Renal cortical epithelial cell (primary cell): ENCODE measurements at places on chromosomes 12 and 14. TPM values are rescaled to one million over a fixed set of nuclear protein-coding genes. Genes with fewer than 3 reads are reported as not detected.
A peak's percentile ranks its signal among the peaks of the same experiment; 100 is the strongest.

GRCh38 chr12:48001505-48002413 is 2.5 kb downstream of the COL2A1 start:
- no peak for DNase-seq

GRCh38 chr12:47868041-47868440 is 36.8 kb downstream of the VDR start:
- no peak for DNase-seq

DNA sequence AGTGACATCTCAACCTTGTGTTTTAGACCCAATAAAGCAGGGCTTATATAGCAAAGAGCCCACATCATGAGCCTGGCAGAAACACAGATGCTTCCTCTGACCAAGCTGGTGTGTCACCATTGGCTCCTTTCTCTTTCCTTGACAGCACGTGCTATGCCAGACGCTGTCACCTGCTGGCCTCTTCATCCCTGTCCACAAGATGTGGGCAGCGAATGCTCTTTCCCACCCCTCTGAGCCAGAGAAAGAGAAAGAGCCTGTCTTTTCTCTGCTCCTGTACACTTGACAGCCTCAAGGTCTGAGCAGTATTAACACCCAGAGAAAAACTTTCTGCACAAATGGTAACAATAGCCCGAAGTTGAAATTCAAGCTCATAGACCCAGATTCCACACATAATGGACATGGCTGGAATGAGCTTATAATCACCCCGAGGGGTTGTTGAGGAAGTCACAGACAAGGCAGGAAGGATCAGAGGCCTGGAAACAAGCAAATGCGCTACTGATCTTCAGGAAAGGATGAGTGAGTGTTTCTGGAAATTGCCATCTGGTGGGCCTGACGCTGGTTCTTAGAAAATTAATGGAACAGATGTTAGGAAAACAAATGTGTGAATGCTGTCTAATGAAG is 8.9 kb downstream of the TGFB3 start:
- peak; percentile 24 for DNase-seq

DNA sequence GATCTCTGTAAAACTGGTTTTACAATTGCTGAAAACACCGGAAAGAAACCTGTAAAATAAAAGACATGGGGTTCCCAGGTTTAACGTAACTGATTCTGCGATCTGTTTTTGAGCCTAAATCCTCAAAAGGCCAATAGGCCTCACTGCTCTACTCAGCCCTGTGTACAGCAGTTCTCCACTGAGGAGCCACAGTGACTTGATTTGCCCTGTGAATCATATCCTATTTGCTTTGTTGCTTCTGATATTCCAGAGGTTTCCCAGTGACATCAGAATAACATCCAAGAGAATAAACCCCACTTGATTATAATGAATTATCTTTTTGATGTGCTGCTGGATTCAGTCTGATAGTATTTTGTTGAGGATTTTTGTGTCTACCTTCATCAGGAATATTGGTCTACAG is 27.5 kb downstream of the MDM1 start:
- DNase-seq, result peak; percentile 11

DNA sequence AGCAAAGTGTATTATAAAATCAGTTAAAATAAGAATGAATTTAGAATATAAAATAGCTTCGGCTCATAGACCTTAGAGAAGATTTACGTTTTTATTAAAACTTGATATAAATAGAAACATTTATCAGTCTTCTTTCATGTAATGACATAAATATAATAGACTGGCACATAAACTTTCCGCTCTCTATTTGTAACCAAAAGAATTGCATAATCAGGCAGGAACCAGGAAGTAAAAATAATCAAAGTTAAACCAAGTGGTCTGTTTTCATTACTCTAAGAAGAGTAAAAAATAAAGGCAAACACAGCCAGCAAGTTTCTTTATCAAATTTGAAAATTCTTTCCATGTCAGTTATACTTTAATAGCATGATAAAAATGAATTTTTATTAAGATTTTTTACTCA is 46.3 kb upstream of the ATP2A2 start:
- DNase-seq, result peak; percentile 53

Gene WNT1
- total RNA-seq, result not detected in 2 replicates

DNA sequence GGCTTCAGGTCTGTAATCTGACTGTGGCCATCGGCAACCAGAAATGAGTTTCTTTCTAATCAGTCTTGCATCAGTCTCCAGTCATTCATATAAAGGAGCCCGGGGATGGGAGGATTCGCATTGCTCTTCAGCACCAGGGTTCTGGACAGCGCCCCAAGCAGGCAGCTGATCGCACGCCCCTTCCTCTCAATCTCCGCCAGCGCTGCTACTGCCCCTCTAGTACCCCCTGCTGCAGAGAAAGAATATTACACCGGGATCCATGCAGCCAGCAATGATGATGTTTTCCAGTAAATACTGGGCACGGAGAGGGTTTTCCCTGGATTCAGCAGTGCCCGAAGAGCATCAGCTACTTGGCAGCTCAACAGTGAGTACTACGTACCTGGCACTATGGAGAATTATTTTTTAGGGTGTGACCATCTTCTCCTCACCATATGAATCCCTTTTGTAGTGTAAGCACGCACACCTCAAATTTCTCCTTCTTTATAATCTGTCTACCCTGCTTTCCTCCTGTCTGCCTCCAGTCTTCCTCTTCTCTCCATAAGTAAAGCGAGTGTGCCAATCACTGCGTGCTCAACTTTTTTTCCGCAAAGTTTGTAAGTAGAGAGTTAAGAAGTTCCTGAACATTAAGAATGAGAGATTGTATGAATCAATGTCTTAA is at the start of gene TPH2:
TSS of gene TPH2 (plus strand) at position 118 of the 658 bp plus-strand sequence. CDS start at position 260, 142 bp downstream.
- DNase-seq, result peak; percentile 49

DNA sequence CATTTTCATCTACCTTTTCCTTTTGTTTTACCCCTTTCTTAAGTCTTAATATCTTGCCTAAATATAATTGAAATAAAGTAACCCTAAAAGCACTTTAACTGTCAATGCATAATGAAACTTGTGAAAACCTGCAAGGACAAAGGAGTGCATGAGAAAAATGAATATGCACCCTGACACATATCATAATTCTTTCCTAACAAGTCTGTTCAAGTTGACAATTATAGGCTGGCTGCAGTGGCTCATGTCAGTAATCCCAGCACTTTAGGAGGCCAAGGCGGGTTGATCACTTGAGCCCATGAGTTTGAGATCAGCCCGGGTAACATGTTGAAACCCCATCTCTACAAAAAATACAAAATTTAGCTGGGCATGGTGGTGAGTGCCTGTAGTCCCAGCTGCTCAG is 65.4 kb downstream of the FGD6 start:
- no peak for DNase-seq

Gene LRP6
- total RNA-seq, result 25.9 and 79.1 TPM in 2 replicates

GRCh38 chr12:104738776-104739642 is 219.1 kb downstream of the SLC41A2 start:
- peak; percentile 29 for DNase-seq

GRCh38 chr12:14431975-14432374 is 66.5 kb downstream of the ATF7IP start:
- DNase-seq, result no peak

DNA sequence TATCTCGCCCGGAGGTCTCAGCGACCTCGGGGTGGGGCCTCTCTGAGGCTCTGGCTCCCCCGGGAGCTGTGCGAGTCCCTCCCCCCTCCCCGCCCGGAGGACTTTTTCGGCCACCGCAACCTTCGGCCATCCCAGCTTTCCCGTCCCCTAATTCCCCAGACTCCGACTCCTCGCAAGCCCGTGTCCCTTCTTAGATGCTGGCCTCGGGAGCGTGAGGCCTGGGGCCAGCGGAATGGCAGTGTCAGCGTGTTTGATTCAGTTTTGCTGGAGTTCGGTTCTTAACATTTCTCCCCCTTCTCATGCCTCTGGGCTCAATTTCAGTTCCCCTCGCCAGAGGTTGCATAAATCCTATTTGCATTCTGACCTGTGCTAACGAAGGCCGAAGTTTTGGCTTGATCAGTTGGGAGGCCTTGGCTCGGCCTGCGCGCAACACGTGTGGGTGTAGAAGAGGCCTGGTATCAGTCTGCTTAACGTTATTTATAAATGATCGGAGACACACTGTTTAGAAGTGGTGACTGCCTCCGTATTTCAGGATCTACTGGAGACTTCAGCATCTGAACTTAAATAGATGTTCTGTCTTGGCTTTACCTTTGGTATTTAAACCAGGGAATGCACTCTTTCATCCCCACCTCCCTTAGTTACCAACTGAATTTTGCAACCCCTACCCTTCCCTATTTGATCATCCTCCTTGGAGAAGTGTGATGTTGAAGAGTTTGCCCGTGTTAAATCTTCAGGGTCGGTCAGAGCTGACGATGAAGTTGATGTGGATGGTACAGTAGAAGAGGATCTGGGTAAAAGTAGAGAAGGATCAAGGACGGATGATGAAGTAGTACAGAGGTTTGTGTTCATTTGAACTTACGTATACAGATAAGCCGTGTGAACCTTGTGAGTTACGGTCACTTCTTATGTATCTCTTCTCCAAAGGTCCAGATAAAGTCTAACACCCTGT is 851 bp downstream of the HSP90B1 start:
- DNase-seq, result peak; percentile 33

- DNase-seq, result peak; percentile 53
These were observed 2.4 kb upstream of the NUMB start for GRCh38 chr14:73460691-73461127.

Gene FAIM2
- total RNA-seq, result not detected in 2 replicates

GRCh38 chr12:47107446-47107845 is 27.7 kb upstream of the AMIGO2 start:
- no peak for DNase-seq

GRCh38 chr12:110889361-110889760 is 31.0 kb downstream of the MYL2 start:
- DNase-seq, result no peak

Gene CLEC2D
- 1.2 and 2.2 TPM in 2 replicates for total RNA-seq

Gene C1QL4
- total RNA-seq, result 0.52 and 0.99 TPM in 2 replicates

Gene PRICKLE1
- 11.6 and 130 TPM in 2 replicates for total RNA-seq

GRCh38 chr12:133235401-133236112 is at the start of gene ANHX:
ANHX (minus strand) TSS chr12:133235877; CDS start chr12:133234356, 1,521 bp downstream.
- no peak for DNase-seq

GRCh38 chr12:130142736-130143135 is 19.5 kb upstream of the FZD10 start:
- peak; percentile 62 for DNase-seq

- no peak for DNase-seq
These were observed 4.0 kb downstream of the STON2 start for GRCh38 chr14:81396113-81396512.

Gene KRT71
- total RNA-seq, result not detected in 2 replicates

DNA sequence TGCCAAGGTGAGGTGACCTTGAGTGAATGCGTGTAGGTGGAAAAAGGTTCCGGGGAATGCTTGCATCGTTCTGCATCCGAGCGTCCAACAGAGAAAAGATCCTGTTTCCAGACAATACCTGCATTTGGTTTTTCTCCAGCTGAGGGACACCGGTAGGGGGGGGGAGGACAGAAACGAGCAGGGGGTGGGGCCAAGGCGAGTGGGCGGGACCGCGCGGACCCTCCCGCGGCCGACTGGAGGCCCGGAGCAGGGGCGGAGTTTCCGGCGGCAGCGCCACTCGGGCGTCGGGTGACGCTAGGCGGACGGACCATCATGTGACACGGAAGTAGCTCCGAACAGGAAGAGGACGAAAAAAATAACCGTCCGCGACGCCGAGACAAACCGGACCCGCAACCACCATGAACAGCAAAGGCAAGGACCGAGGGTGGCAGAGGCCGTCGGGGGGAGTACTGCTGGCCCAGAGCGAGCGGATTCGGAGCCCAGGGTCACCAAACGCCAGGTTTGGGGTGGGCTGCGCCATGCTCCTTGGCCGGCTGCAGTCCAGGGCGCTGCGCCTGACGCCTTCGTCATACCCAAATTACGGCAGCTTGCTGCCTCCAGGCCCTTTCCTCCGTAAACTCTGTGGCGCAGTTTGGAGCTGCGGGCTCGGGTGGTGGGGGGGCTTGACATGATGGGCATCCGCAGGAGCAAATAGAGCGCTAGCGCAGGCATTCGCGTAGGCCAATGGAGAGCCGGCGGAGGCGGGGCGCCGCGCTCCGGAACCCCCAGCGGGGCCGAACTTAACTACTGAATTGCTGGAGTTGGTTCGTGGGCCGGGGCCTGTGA is at the start of gene DAZAP2:
TSS of gene DAZAP2 (plus strand) at position 317 of the 825 bp plus-strand sequence. CDS start at position 399, 82 bp downstream.
- DNase-seq, result peak; percentile 88

Gene ARHGEF25
- total RNA-seq, result 1.7 and 7.0 TPM in 2 replicates

DNA sequence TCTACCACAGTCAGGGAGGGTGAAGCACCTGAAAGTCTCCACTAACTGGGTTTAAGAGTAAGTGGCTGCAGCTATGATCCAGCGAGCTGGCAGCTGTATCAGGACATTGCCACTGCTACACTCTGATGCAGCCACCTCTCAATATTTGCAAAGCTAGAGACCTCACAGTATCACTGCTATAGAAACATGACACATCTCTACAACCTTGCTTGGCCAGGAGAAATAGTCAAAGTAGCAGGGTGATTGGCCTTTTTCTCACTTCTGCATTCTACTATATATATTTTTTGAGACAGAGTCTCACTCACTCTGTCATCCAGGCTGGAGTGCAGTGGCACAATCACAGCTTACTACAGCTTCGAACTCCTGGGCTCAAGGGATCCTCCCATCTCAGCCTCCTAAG is 9.3 kb upstream of the FMNL3 start:
- DNase-seq, result no peak

Gene KRT83
- total RNA-seq, result not detected in 2 replicates

GRCh38 chr14:89140326-89140725 is 276.7 kb downstream of the FOXN3 start:
- no peak for DNase-seq

DNA sequence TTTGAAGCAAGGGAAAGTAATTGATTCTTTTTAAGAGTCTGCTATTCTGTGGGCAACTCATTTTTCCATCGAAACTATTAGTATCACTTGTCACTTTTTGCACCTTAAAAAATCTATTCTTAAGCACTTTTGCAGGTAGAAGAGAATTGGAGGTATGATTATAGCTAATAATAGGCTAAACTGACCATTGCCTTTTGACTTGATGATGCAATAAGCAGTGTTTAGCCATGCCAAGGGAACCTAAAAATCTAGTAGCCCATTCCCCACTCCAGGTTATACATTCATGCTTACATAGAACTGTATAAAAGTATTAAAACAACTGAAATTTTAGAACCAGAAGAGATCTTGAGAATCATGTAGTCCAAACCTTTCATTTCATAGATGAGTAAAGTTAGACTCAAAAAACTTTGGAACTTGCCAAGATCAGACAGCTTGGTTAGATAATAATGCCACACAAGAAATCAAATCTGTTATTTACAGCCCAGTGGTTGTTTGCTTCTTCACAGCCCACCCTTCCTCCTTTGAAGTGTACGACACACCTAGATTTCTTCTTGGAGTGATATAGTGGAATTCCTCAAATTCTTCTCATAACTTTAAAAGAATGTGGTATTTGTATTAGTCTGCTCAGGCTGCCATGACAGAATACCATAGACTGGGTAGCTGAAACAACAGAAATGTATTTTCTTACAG is 21.7 kb upstream of the GARIN2 start:
- DNase-seq, result peak; percentile 82

- DNase-seq, result no peak
These were observed 13.6 kb downstream of the EP400 start for GRCh38 chr12:131963381-131963780.

Gene KSR2
- under 0.01 and 0.65 TPM in 2 replicates for total RNA-seq

Gene BHLHE41
- total RNA-seq, result 6.1 and 16.0 TPM in 2 replicates

GRCh38 chr14:93686268-93686667 is 102.0 kb downstream of the PRIMA1 start:
- DNase-seq, result no peak

Gene ASB2
- 0.05 and 0.35 TPM in 2 replicates for total RNA-seq

Gene IFNG-AS1
- not detected in 2 replicates for total RNA-seq
